Esophagus squamous epithelium (tissue), 5 donors: ENCODE measurements at places on chromosomes 2 and 18. TPM values are rescaled to one million over a fixed set of nuclear protein-coding genes. Genes with fewer than 3 reads are reported as not detected.

The CXCR1 gene
- not detected for total RNA-seq

The CREG2 gene
- total RNA-seq = 2.5 TPM

The CCDC85A gene
- 0.42 TPM for total RNA-seq

The LIMS1 gene
- total RNA-seq = 63.3 TPM

The DNER gene
- 0.76 TPM for total RNA-seq

The SMAD7 gene
- total RNA-seq = 26.5 TPM

The G6PC2 gene
- not detected for total RNA-seq

The LDLRAD4 gene
- total RNA-seq = 0.91 TPM

The ANKRD12 gene
- 17.8 TPM for total RNA-seq

The TRAPPC12 gene
- 49.5 TPM for total RNA-seq

The ASIC4 gene
- total RNA-seq = not detected

The VAPA gene
- total RNA-seq = 264 TPM

The SALL3 gene
- not detected for total RNA-seq

The IL1RL1 gene
- total RNA-seq = 4.1 TPM

The AMER3 gene
- total RNA-seq = not detected

The ARHGAP25 gene
- total RNA-seq = 3.5 TPM

The AGXT gene
- not detected for total RNA-seq

The ZNF804A gene
- total RNA-seq = 0.19 TPM

The SATB2 gene
- 0.91 TPM for total RNA-seq

The KCNK3 gene
- total RNA-seq = 0.73 TPM

The CIDEA gene
- total RNA-seq = not detected

The EN1 gene
- not detected for total RNA-seq

The TMEM37 gene
- total RNA-seq = 11.4 TPM

The SERPINB13 gene
- 168 TPM for total RNA-seq

The TFPI gene
- 89.6 TPM for total RNA-seq

The DSG4 gene
- total RNA-seq = not detected

The CLIP4 gene
- 42.6 TPM for total RNA-seq

The CCBE1 gene
- total RNA-seq = 0.34 TPM

The GAL3ST2 gene
- total RNA-seq = not detected

The ST8SIA5 gene
- not detected for total RNA-seq

The DPP10 gene
- 0.38 TPM for total RNA-seq

The CTAGE1 gene
- not detected for total RNA-seq

The CNTNAP5 gene
- not detected for total RNA-seq

The SH3BP4 gene
- total RNA-seq = 16.5 TPM

The UPP2 gene
- not detected for total RNA-seq

The ABCB11 gene
- total RNA-seq = 0.18 TPM

The TTC39C gene
- total RNA-seq = 35.9 TPM

The ACMSD gene
- total RNA-seq = not detected

The ACVR1C gene
- 0.04 TPM for total RNA-seq

The CCDC141 gene
- total RNA-seq = 1.8 TPM
